ENCODE measurements at places on chromosomes 4 and X. TPM values are rescaled to one million over a fixed set of nuclear protein-coding genes. Genes with fewer than 3 reads are reported as not detected.
A peak's percentile ranks its signal among the peaks of the same experiment; 100 is the strongest.

DNA sequence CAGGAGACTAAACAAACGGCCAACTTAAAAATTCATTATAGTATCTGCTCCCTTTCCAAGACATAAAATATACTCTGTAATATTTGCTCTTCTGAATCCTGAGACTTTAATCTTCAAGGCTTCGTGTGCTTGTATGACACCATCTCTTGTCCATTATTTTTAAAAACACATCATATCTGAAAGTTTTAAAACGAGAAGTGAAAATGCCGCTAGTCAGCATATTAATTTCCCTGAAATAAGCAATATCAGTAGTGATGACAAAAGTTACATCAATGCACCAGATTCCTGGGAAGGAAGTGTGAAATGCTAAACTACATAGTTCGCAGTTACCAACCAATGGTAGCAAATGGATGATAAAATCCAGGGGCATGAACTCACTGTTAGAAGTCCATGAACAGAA lies 66.8 kb upstream of the EXOC1L start:
- DNase-seq, result no peak

GRCh38 chrX:117274965-117275364 lies 812.2 kb upstream of the CT83 start:
- DNase-seq, result no peak

GRCh38 chr4:151117371-151117962 lies 18.0 kb downstream of the RPS3A start:
- no peak for DNase-seq

DNA sequence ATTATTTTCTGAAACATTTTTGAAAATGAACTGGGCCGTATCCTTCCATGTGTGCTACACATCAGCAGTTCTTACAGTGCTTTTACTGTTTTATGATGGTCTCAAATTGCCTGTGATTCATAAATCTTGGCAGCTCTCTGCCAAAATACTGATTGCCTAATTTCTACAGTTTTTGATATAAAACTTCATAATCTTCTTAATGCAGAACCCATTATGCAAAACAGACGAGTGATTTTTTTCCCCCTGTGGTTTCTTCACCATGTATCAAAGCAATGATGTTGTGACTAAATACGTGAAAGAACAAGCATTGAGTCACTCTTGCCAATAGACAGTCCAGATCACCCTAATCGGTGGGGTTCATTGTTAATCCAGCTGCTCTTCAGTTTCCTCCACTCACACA lies 156.4 kb upstream of the WDR1 start:
- no peak for DNase-seq

DNA sequence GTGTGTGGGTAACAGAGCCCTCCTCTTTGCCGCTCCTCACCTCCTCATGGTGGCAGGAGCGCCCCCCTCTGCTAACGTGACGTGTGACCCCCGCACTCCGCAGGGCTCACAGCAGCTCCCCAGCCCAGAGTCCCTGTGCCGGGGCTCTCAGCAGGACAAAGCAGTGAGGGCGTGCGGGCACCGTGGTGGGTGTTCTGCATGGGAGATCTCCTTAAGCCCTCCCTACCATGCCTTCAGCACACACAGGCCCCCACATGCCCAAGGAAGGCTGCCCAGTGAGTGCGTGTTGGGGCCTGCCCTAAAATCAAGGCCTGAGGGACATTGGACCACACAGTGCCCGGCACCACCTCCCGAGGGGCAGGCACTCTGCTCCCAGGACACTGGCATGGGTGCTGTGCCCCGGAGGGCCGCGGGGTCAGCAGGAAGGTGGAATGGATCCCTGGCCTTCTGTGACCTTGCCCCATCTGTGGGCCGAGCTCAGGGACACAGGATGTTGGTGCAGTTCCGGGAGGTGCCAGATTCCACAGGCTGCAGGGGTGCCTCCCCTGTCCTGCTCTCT lies 10.1 kb downstream of the PSAPL1 start:
- DNase-seq, result peak; percentile 14

DNA sequence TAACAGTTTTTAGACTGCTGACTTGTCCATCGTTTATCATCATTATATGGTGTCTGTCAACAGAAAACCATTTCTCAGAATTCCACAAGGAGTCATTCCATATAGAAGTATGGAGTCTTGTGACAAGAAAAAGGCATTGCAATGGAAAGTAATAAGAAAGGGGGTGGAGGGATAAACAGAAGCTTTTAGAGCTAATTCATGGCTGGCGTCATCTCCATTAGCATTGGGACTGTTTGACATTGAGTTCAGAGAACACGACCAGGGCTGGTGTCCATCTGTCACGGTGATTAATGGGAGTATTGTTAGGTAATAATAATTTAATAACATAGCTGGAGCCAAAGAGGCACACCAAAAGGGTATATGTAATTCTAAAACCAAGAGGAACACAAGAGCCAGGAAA lies 101.9 kb upstream of the SFRP2 start:
- no peak for DNase-seq

DNA sequence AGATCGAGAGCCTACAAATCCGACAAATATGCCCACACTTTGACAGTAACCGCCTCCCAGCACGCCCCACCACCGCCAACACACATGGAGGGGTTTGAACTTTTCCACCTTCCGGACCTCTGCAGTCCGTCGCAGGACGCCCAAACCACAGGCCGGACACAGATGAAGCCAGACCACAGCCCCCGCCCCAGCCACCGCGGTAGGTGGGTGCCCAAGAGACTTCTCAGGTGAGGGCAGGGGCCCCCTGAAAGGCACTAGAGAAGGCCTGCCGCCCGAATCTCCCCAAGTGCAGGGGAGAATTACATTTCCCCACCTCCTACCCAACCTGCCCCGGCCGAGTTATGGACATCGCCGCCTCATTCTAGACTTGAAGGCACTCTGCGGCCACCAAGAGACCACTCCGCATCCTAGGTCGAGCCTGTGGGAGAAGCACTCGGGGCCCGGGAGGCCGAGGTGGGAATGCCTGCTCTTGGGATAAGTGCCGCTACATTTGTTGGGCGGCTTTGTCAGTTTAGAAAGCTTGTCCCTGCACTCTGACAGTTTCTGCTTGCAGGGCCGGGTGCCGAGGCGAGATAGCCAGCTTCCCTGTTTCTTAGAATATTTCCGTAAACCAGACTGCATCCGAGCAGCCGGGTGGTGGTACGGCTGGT lies 21.5 kb downstream of the HAND2 start:
- no peak for DNase-seq

GRCh38 chr4:98905839-98906238 lies 23.1 kb downstream of the EIF4E start:
- no peak for DNase-seq

DNA sequence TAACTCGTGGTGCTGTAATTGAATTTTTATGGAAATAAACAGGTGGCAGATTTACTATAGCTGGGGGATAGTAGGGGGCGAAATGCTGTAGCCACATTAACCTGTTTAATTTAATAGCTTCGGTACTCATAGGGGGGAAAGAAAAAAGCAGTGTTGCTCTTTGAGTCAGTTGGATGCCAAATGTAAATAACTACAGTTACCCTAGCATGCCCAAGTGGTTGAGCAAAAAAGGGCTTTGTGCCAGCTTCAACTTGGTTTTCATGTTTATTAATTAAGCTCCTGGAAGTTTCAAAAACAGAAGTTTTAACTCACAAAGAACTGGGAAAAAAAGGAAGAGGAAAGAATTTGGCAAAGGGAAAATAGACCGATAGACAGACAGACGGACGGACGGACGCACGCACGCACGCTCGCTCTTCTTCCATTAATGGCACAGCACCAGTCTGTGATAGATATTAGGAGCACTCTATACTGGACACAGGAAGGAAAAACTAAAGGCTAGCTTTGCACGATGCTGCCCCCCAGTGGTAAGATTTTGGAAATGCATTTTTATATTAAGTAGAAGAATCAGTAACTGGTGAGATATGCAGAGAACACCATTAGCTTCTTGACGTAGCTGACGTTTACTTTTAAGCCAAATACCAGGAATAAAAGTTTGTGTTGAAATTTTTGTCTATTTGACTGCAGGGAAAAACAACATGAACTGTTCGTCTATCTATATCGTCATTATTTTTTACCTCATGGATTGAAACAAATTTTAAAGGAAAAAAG lies 151.8 kb downstream of the SLC7A11 start:
- DNase-seq, result no peak

GRCh38 chr4:153651587-153651986 lies 32.5 kb upstream of the TLR2 start:
- DNase-seq, result peak; percentile 64

DNA sequence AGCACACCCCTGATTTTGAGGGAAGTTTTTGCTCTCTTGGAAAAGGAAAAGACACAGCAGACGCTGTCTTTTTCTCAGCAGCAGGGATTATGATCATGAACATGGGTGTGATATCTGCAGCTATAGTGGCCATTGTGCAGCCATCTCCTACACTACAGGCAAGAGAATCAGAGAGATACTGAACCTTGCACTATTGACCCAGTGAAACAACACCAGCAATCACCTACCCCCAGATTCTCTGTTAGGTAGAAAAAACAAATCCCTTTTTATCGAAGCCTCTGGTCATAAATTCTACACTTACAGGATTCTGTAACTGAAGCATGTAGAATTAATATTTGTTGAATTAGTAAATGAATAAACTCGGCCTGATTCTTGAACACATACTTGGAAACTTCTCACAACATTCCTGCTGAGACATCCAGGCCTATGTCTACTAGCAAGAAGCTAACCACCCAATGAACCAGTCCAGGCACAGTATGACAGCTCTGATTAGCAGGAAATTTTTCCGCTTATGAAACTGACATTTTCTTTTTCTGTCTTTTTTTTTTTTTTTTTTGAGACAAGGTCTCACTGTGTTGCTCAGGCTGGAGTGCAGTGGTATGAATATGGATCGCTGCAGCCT lies 5.0 kb upstream of the AFAP1 start:
- DNase-seq, result no peak

Gene VSIG1
- 0.35 TPM for total RNA-seq

Gene RTL3
- total RNA-seq, result 0.29 TPM

Gene TECRL
- 717 TPM for total RNA-seq

Gene OPRPN
- total RNA-seq, result not detected

Gene VCX3A
- total RNA-seq, result not detected

Gene CWH43
- not detected for total RNA-seq
